Stimulated activated CD4-positive, alpha-beta T cell treated with anti-CD3 and anti-CD28 coated beads, Interleukin-1b, Interleukin-23, amount 100 ng/mL, for 48 hours (primary cell): ENCODE measurements at places on chromosomes 11 and 22.

DNA sequence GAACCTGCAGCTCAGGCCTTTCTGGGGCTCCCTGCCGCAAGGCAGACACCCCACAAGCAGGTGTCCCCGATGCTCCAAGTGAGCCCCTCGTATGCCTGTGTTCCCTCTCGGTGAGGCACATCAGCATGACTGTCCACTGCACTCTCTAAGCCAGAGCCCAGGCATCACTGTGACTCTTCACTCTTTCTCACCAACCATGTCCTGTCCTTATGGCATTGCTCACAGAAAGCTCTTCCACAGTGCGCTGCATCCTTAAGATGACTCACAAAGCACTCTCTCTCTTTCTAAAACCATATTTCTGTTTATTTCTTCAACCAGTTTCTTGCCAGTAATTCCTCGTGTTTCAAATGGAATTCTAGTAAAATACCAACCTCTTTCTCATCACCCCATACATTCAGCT is 18.1 kb downstream of the GAB4 start:
- DNase-seq: no peak

- DNase-seq: no peak
These were observed 19.3 kb downstream of the CACNA1I start for GRCh38 chr22:39589875-39590274.

GRCh38 chr22:45077286-45077685 is 67.5 kb upstream of the PHF21B start:
- no peak for DNase-seq

- DNase-seq: no peak
These were observed 36.1 kb downstream of the GNB1L start for GRCh38 chr22:19818324-19819207.

DNA sequence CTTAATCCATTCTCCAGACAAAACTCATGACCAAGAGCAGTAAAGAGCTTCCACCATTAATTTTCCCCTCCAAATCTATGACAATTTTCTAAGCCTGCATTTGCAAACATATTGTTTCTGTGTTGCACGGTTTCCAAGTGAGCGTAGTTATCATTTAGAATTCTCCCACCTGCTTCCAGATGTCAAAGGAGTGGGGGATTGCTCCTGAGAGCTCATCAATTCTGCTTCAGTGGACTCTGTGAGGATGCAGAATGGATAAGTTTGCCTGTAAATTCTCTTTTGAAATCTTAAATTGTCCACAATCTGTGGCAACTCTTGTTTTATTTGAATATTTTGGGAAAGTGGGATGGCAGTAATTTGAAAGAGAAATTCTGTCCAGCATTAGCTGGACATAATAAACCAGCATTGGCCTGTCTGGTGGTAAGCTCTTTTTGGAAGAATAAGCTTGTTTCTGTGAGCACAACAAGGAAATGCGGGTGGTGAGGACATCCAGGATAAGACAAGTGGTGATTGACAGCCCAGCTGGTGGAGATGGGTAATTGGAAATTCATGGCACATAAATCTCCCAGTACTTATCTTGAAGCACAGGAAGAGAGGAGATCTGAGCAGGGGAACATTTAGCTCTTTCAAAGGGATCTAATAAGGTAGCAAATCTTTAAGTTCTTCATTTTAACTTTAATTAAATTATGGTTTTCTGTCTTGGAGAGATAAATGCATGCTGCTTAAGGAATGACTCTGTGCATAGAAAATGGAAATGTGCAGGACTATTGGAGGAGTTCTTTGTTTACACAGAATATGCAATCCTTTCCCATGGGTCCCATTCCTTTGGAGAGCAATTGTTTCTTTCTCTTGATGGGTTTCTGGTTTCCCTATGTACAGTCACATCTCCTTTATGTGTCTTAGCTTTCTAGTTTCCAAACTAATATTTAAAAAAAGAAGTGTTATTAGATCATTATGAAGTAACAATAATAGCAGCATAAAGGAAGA is 73.2 kb downstream of the FAT3 start:
- DNase-seq: no peak

GRCh38 chr11:121257976-121258375 is 34.6 kb upstream of the SC5D start:
- DNase-seq: no peak

GRCh38 chr11:130051082-130051481 is 18.6 kb upstream of the APLP2 start:
- no peak for DNase-seq

DNA sequence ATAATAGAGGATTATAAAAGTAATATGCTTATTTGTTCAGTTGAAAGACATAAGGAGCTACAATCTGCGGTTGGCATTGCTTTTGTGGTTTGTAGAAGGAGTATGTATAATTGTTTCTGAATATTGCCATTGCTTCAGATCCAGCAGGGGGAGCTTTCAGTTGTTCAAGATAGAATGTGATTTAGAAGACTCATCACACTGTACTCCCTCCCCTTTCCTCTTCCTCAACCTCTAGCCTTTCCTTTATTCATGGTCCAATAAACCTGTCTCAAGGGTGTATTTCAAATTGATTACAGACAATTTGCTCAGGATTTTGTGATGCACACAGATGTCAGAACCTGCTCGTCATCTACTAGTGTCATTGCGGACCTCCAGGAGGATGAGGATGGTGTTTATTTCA is 9.8 kb downstream of the PRMT3 start:
- no peak for DNase-seq

DNA sequence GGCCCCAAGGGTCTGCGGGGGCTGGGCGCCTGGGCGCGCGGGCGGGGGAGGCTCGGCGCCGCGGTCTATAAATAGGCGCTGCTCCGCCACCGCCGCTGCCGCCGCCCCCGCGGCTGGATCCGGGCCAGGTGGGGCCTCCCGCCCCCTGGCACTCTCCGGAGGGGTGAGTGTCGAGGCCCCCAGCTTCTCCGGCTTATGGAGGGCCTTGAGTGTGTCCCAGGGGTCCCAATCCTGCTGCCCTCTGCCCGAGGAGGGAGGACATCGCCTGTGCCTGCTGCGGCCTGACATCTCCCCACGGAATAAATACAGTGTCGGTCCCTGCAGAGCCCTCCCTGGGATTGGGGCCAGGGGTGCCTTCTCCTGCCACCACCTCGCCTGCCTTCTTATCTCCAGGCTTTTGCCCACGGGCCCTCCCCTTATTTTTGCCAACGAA is 4.3 kb upstream of the GP1BB start:
- no peak for DNase-seq

DNA sequence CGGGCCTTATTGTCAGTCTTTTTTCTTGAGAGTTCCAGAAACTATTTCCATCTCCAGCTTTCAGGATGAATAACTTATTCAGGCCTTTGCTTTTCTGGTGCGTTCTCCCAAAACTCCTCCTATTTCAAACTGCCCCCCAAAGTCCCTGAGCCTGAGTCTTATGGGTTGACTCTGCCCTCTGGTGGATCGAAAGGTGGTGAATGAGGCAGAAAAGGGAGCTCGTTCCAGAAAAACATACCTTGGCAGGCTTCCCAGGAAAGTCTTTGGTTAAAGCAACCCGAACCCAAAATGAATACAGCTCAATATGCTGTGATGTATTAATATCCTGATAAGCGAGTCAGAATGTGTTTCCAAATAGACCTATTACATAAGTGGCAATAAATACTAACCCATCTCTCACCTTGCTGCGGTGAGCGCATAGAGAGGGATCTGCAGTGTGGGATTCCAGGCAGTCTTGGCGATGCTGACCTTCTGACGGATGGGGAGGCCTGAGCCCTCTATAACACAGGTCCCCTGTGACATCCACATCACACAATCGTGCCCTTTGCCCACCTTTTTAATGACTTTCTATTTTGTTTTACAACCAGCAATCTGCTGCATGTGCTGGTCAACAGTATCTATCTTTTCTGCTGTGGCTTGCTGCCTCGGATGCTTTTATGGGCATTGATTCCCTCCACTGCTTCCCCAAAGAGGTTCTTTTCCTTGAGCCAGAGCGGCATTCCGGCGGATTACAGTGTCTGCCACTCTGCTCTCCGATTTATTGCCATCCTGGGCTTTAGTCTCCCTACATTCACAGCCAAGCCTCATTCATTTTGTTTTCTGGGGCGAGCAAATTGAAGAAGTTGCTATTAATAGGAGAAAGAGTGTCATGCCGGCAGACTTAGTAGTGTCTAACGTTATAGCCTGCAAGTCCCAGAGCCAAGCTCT is 756.8 kb downstream of the NTM start:
- DNase-seq: no peak

DNA sequence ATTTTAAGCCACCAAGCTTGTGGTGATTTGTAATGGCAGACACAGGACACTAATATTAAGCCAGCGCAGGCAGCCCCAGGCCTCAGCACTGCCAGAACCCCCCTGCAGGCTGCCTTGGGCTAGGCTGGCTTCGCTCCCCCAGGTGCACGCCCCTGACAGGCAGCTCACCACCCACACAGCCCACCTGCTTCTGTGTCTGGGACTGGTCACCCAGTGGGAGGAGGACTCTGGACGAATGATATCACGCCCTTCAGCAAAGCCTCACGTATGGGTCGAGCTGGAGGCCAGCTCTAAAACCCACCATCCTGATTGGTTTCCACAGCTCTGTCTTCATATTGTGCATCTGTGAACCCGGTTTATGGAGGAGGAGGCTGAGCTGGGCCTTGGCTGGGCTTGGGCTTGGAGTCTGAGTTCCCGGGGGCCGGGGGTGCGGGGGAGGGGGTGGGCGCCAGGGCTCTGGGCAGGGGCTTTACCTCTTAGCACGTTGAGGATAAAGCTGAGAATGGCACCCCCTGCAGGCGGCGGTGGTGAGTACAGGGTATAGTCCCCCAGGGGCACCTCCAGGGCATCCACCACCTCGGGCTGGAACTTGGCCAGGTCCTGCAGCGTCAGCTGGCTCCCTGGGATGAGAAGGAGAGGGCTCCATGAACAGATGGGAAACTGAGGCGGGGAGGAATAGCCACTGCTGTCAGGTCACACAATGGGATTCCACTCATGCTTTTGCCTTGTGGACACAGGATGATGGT is 13.8 kb downstream of the GGT5 start:
- peak; percentile 68 for DNase-seq

- no peak for DNase-seq
These were observed 43.3 kb upstream of the SLC35C1 start for GRCh38 chr11:45761659-45762058.

GRCh38 chr11:47394050-47394321 is 14.4 kb upstream of the SLC39A13 start:
- no peak for DNase-seq

DNA sequence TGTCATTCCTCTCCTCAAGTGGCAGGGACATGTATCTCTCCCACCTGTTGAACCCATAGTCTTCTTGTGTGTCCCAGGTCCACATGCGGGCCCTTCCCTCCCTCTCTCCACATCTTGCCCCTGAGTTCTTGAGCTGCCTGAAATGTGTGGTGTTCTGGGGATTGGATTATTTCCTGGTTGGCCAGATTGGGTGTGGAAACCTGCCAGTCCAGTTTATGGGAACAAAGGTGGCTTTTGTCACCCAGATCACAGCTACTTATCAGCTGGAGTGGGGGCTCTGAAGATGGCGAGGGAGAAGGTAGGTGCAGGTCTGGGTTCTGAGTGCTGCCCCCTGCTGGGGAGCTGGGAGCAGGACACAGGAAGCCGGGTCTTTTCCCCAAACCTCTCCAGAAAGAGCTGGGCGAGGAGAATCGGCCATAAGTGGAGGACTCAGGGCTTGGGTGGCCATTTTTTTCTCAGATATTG is 14.2 kb downstream of the DTX4 start:
- DNase-seq: peak; percentile 42

DNA sequence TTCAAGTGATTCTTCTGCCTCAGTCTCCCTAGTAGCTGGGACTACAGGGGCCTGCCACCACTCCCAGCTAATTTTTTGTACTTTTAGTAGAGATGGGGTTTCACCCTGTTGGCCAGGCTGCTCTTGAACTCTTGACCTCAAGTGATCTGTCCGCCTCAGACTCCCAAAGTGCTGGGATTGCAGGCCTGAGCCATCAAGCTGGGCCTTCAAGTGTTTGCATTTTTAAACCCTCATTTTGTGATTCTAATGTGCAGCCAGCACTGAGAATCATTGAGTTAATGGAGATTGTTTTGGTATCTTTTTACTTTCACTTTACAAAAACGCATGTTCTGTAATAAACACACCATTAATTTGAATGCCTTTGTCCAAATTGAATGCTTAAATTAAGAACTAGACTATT is 3.4 kb downstream of the TYR start:
- DNase-seq: no peak

GRCh38 chr11:7448201-7448600 is 37.1 kb upstream of the OLFML1 start:
- DNase-seq: no peak

GRCh38 chr11:95505927-95506426 is 275.0 kb upstream of the SESN3 start:
- DNase-seq: no peak

GRCh38 chr11:34893416-34893815 is 22.8 kb downstream of the APIP start:
- no peak for DNase-seq

- DNase-seq: no peak
These were observed 245.1 kb upstream of the ARHGAP42 start for GRCh38 chr11:100442017-100442416.

- DNase-seq: no peak
These were observed 60.2 kb upstream of the WNT11 start for GRCh38 chr11:76266286-76267100.

GRCh38 chr11:13012056-13012661 is 3.0 kb downstream of the RASSF10 start:
- no peak for DNase-seq

DNA sequence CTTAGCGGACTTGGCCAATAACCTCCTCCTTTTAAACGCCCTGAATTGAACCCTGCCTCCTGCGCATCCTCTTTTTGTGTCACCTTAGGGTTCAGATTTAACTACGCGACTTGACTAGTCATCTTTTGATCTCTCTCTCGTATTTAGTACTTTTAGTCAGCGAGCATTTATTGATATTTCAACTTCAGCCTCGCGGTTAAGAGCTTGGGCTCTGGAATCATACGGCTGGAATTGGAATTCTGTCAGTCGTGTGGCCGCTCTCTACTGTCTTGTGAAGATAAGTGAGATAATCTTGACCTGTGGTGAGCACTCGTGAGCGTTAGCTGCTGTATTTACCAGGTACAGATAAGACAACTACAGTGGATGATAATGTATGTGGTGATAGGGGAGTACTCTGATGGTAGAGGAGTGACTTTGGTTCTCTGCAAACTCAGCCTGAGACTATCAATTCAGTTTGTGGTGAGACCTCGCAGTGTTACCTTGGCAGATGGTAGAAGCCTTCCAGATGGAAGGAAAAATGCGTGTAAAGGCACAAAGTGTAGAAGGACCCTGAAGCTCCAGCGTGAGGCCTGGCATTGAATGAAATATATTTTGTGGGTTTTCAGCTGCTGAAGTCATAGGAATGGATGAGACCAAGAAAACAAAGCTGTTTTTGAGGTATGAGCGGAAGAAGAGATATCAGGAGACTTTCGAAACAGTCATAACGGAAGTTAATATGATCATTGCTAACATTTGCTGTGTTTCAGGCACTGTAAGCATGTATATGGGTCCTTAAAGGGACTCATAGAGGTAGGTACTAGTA is 682 bp downstream of the ATM start:
- peak; percentile 77 for DNase-seq

GRCh38 chr22:23177197-23177596 is 3.1 kb upstream of the BCR start:
- DNase-seq: no peak
